ENCODE measurements at places on chromosomes 2 and 18. TPM values are rescaled to one million over a fixed set of nuclear protein-coding genes. Genes with fewer than 3 reads are reported as not detected.

Gene CXCR4
- under 0.01 TPM for total RNA-seq

Gene DSC3
- 0.09 TPM for total RNA-seq

Gene NYAP2
- not detected for total RNA-seq

Gene VAPA
- 229 TPM for total RNA-seq

Gene HOXD12
- not detected for total RNA-seq

Gene STAM2
- total RNA-seq = 37.1 TPM

Gene REG3G
- not detected for total RNA-seq

Gene AQP12A
- not detected for total RNA-seq

Gene STK17B
- 20.0 TPM for total RNA-seq

Gene AGXT
- not detected for total RNA-seq

Gene CPLX4
- total RNA-seq = not detected

Gene ME2
- 19.2 TPM for total RNA-seq

Gene SLC5A7
- total RNA-seq = not detected

Gene FEZ2
- total RNA-seq = 42.2 TPM

Gene C2orf78
- total RNA-seq = not detected

Gene KATNAL2
- 3.8 TPM for total RNA-seq

Gene HAAO
- 12.2 TPM for total RNA-seq

Gene TUBB8B
- not detected for total RNA-seq

Gene TMEM247
- not detected for total RNA-seq

Gene SLC23A3
- 0.63 TPM for total RNA-seq

Gene UGT1A6
- not detected for total RNA-seq

Gene WDR35
- 13.9 TPM for total RNA-seq

Gene RPRM
- total RNA-seq = 0.16 TPM

Gene NEU4
- total RNA-seq = 0.17 TPM

Gene SERPINE2
- 149 TPM for total RNA-seq

Gene UBR3
- total RNA-seq = 21.6 TPM

Gene UGT1A3
- total RNA-seq = not detected

Gene HNRNPLL
- total RNA-seq = 27.0 TPM

Gene RMDN2
- total RNA-seq = 3.7 TPM

Gene CDK15
- total RNA-seq = 5.8 TPM

Gene ABCG8
- not detected for total RNA-seq

Gene LHCGR
- total RNA-seq = not detected

Gene FKBP1B
- total RNA-seq = 10.3 TPM

Gene LYG2
- not detected for total RNA-seq

Gene DUSP11
- total RNA-seq = 17.0 TPM

Gene FOXI3
- not detected for total RNA-seq

Gene DLGAP1
- total RNA-seq = 0.34 TPM

Gene CDH7
- not detected for total RNA-seq

Gene MAPRE2
- 9.1 TPM for total RNA-seq

Gene CCL20
- total RNA-seq = not detected

Gene C2orf15
- total RNA-seq = not detected

Gene NXPH2
- total RNA-seq = not detected

Gene GREB1
- total RNA-seq = 0.47 TPM

Gene BOLL
- total RNA-seq = not detected

Gene ABCB11
- total RNA-seq = under 0.01 TPM

Gene MSH6
- 23.4 TPM for total RNA-seq

Gene C1QL2
- total RNA-seq = not detected

Gene RFTN2
- 3.6 TPM for total RNA-seq

Gene CYP27A1
- total RNA-seq = 36.0 TPM

Gene PXDN
- 73.5 TPM for total RNA-seq

Gene TUBA3E
- total RNA-seq = not detected

Gene C18orf63
- not detected for total RNA-seq

Gene AQP12B
- not detected for total RNA-seq

Gene APLF
- total RNA-seq = 5.9 TPM

Gene CRYBA2
- not detected for total RNA-seq

Gene DPP10
- not detected for total RNA-seq

Gene CRYGD
- total RNA-seq = not detected

Gene LRRC30
- not detected for total RNA-seq

Gene HRH4
- under 0.01 TPM for total RNA-seq

Gene ELOA2
- total RNA-seq = not detected
